ENCODE measurements at places on chromosomes 6 and 20. TPM values are rescaled to one million over a fixed set of nuclear protein-coding genes. Genes with fewer than 3 reads are reported as not detected.
A peak's percentile ranks its signal among the peaks of the same experiment; 100 is the strongest.

TPX2 gene
- 2.7 TPM for total RNA-seq

ANKEF1 gene
- total RNA-seq = 0.87 TPM

MYO6 gene
- 17.7 TPM for total RNA-seq

WTAP gene
- 81.1 TPM for total RNA-seq

CTAGE9 gene
- not detected for total RNA-seq

PRPH2 gene
- total RNA-seq = not detected

HLA-DOA gene
- 17.7 TPM for total RNA-seq

DNA sequence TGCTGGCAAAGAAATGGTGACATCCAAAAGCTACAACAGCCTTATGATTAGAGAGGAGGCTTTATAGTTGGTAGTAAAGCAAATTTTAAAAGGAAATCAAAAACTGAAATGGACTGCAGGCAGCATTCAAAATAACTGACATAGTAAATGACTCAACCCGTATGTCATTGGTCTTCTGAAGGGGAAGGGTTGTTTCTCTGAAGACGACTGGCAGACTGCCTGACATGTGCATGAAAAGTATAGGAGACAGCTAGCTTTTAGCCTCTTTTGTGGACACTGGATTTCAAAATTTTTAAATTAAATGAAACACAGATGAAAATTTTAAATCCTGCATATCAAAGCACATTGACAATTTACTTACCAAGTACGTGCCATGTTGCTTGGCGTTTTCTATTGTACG is 90.7 kb downstream of the TRMT6 start:
- peaks cover 15% of the 10 kb centered on the region for H3K36me3 ChIP-seq
- H3K4me3 ChIP-seq = no peak overlapping the region
- no peak for DNase-seq
- H3K27me3 ChIP-seq = no peaks in the 10 kb centered on the region
- no peaks in the 10 kb centered on the region for H3K4me1 ChIP-seq

DNA sequence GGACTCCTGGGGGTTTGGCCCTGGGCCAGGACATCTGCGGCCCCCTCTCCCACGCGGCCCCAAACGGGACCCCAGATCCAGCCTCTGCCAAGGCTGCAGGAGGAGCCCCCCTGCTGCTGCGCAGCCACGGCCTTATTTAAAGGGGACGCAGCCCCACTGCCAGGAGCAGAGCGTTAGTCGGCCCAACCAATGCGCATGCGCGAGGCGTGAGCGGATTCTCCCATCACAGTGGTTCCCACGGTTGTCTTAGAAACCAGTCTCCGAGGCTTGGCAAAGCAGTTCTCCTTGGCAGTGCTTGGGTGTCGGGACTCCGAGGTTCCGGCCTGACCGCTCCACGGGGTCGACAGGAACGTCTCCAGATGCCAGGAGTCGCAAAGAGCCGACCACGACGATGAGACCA is 288.3 kb upstream of the ZNF337 start:
- no peaks in the 10 kb centered on the region for H3K27me3 ChIP-seq
- H3K4me3 ChIP-seq = no peak overlapping the region
- no peaks in the 10 kb centered on the region for H3K36me3 ChIP-seq
- H3K4me1 ChIP-seq = no peaks in the 10 kb centered on the region
- DNase-seq = no peak

DNA sequence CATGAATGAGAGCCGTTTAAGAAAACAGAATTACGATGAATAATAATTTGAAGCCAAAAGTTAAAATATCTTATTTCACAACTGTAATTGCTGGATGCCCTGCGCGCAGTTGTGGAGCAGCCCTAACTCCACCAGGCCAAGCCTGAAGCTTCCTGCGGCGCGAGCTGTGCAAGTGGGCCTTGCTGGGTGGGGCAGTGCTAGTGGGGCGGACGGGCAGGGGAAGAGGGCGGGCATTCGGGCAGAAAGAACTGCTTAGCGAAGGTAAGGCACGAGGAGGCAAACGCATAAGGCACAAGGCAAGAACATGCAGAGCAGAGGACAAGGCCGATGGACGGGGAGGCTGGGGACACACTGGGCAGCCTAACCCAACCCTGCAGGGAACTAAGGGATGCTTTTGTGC is 2.3 kb downstream of the HLA-DQB2 start:
- no peak overlapping the region for H3K4me3 ChIP-seq
- H3K4me1 ChIP-seq = no peaks in the 10 kb centered on the region
- no peaks in the 10 kb centered on the region for H3K36me3 ChIP-seq
- H3K27ac ChIP-seq = no peak overlapping the region
- H3K27me3 ChIP-seq = peaks cover 39% of the 10 kb centered on the region
- DNase-seq = no peak

- no peak for DNase-seq
- peaks cover 12% of the 10 kb centered on the region for H3K4me1 ChIP-seq
- peak overlapping the region; percentile 7 for H3K27ac ChIP-seq
- no peaks in the 10 kb centered on the region for H3K27me3 ChIP-seq
Observed at GRCh38 chr6:150641398-150642139, 41.9 kb downstream of the PLEKHG1 start.

DNA sequence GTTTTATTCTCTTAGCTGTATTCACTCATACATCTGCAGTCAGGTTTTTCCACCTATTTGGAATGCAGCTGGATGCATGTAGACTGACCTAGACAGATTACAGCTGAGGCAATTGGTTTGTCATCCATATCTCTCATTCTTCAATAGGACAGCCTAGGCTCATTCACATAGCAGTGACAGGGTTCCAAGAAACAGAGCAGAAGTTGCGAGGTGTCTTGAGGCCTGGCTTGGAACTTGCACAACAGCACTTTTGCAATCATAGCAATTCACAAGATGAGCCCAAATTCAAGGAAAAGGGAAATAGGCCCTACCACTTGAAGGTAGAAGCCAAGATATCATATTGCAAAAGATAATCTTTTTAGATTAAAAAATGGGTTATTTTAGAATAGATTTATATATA is 508.9 kb upstream of the JAG1 start:
- no peaks in the 10 kb centered on the region for H3K27me3 ChIP-seq
- no peaks in the 10 kb centered on the region for H3K4me1 ChIP-seq
- H3K4me3 ChIP-seq = no peak overlapping the region
- no peaks in the 10 kb centered on the region for H3K36me3 ChIP-seq
- peak; percentile 27 for DNase-seq
- H3K27ac ChIP-seq = no peak overlapping the region

GRCh38 chr6:18473755-18474154 is 86.6 kb downstream of the RNF144B start:
- H3K4me3 ChIP-seq = no peak overlapping the region
- H3K27me3 ChIP-seq = no peaks in the 10 kb centered on the region
- H3K4me1 ChIP-seq = peaks cover 19% of the 10 kb centered on the region
- DNase-seq = no peak
- H3K27ac ChIP-seq = no peak overlapping the region

GRCh38 chr6:166987930-166988329 is 11.3 kb upstream of the CEP43 start:
- H3K4me3 ChIP-seq = no peak overlapping the region
- no peaks in the 10 kb centered on the region for H3K27me3 ChIP-seq
- H3K36me3 ChIP-seq = no peaks in the 10 kb centered on the region
- DNase-seq = no peak
- no peak overlapping the region for H3K27ac ChIP-seq

GRCh38 chr6:43715056-43715788 is 27.6 kb upstream of the MRPS18A start:
- DNase-seq = no peak
- peak overlapping the region; percentile 84 for H3K27ac ChIP-seq
- no peaks in the 10 kb centered on the region for H3K27me3 ChIP-seq
- no peak overlapping the region for H3K4me3 ChIP-seq
- H3K4me1 ChIP-seq = peaks cover 14% of the 10 kb centered on the region

Data from tibial nerve (tissue), 4 donors.